ENCODE measurements at places on chromosomes 3 and 15. TPM values are rescaled to one million over a fixed set of nuclear protein-coding genes. Genes with fewer than 3 reads are reported as not detected.

GRCh38 chr3:105845488-105845887 lies 23.3 kb downstream of the CBLB start:
- no peaks in the 10 kb centered on the region for H3K27me3 ChIP-seq
- DNase-seq, result no peak
- no peak overlapping the region for H3K27ac ChIP-seq
- H3K4me3 ChIP-seq, result no peak overlapping the region
- H3K36me3 ChIP-seq, result no peaks in the 10 kb centered on the region

DNA sequence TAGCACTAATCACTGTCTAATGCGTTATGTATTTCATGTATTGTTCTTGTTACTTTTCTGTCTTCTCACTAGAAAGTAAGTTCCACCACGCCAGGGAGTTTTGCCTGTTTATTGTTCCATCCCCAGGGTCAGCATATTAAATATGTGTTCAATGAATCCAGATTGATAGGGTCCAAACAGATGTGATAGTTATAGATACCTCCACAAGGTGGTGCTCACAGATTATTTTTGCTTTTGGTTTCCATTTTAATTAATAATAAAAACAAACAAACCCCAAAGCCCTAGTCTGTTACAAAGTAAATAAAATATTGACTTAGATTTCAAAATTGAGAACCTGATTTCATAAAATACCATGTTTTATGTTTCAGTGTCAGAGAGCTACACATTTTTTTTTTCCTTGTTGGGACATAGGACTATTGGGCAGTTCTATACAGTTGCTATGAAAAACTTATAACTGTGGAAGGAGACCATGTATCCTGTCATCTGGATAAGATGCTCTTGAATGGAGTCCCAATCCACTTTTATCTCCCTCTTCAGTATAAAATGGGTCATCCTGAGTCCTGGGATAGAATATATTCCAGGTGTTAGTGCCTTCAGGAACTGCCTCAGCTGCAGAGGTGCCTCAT lies 12.4 kb downstream of the OTOL1 start:
- no peak for DNase-seq
- no peak overlapping the region for H3K27ac ChIP-seq
- H3K4me3 ChIP-seq, result no peak overlapping the region
- no peaks in the 10 kb centered on the region for H3K4me1 ChIP-seq

- H3K4me3 ChIP-seq, result no peak overlapping the region
- H3K27ac ChIP-seq, result no peak overlapping the region
- H3K36me3 ChIP-seq, result no peaks in the 10 kb centered on the region
- DNase-seq, result no peak
- peaks cover 14% of the 10 kb centered on the region for H3K4me1 ChIP-seq
- no peaks in the 10 kb centered on the region for H3K27me3 ChIP-seq
Observed at GRCh38 chr3:11513817-11514135, 129.9 kb downstream of the VGLL4 start.

The EXD1 gene
- polyA plus RNA-seq, result 0.17 TPM

DNA sequence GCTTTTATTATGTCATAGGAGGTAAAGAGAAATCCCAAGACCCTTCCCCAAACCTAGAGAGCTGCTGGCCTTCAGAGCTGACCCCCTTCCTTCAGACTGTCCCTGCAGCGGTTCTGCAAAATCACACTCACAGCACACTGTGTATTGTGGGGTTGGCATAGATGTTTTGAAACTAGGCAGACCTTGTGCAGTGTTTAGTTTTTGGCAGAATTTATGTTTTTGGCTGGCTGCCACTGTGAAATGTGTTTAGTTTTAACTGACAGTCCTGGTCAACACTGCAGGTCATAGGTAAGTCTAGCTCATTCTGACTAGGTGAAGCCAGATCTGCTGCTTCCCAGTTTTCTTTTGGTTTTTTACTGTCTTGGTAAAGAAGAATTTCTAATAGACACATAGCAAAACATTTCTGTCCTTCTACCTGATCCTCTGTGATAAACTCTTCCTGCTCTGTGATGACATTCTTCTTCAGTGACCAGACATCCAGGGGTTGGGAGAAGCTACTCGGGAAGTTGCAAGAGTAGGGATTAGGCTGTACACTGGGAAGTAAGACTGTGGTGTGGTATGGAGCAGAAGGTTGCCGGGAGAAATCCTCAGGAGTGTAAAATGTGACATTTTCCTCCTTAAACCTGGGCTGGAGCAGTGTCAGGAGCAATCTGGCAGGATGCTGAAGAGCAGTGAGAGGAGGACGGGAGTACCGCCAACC lies 209.6 kb upstream of the MCTP2 start:
- DNase-seq, result no peak
- no peaks in the 10 kb centered on the region for H3K36me3 ChIP-seq
- no peak overlapping the region for H3K4me3 ChIP-seq
- no peak overlapping the region for H3K27ac ChIP-seq
- H3K27me3 ChIP-seq, result peaks cover 2% of the 10 kb centered on the region

The CELSR3 gene
- 0.25 TPM for polyA plus RNA-seq

GRCh38 chr15:64425221-64425620 lies 35.2 kb upstream of the ZNF609 start:
- no peak overlapping the region for H3K4me3 ChIP-seq
- H3K27ac ChIP-seq, result no peak overlapping the region
- no peaks in the 10 kb centered on the region for H3K27me3 ChIP-seq
- DNase-seq, result no peak

DNA sequence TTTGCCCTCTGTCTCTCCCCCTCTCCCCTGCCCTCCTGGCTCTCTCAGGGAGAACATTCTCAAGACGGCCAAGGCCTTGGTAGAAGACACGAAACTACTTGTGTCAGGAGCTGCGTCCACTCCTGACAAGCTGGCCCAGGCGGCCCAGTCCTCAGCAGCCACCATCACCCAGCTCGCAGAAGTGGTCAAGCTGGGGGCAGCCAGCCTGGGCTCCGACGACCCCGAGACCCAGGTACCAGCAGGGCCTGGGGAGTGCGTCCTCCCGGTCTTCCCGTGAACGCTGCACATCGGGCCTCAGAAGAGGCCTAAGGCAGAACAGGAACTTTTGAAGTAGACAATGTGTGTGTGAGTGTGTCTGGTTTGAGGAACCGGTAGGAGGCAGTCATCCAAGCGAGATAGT lies 245.4 kb upstream of the TPM1 start:
- H3K4me1 ChIP-seq, result peaks cover 2% of the 10 kb centered on the region
- no peak overlapping the region for H3K27ac ChIP-seq
- H3K36me3 ChIP-seq, result peaks cover 4% of the 10 kb centered on the region
- no peak for DNase-seq
- H3K27me3 ChIP-seq, result no peaks in the 10 kb centered on the region

DNA sequence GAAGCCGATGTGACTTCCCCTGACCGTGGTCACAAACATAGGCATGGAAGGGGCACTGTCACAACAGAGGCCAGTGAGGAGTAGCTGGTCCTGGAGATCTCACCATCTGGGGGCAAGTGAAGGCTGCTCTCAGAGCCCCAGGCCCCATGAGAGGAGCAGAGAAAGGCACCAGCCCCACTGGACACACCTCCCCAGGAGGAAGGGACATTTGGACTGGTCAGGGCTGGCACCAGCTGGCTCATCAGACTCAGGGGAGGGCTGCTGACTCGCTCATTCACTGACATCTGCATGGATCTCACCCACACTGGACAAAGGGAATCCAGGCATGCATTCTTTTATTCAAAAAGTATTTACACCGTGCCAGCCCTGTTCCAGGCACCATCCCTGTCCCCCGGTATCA lies 26.8 kb downstream of the ESYT3 start:
- H3K27me3 ChIP-seq, result no peaks in the 10 kb centered on the region
- no peak overlapping the region for H3K4me3 ChIP-seq
- H3K4me1 ChIP-seq, result peaks cover 1% of the 10 kb centered on the region
- no peak overlapping the region for H3K27ac ChIP-seq

DNA sequence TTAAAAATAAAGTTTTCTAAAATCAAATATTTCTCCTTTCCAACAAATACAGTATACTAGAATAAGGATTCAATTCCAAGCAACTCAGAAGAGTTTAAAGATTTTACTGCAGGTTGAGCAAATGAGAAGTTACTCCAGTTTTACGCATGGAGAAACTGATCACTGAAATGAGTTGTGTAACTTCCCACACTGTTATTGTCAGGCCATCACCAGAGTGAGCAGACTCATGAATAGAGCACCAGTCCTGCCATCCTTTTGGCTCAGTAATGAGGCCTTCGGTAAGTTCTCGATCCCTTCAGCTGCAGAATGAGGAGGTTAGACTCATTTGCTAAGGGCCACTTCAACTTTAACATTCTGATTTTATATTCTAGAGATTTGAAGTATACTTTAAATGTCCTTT lies 48.1 kb downstream of the OSBPL10 start:
- H3K27ac ChIP-seq, result no peak overlapping the region
- DNase-seq, result no peak
- no peaks in the 10 kb centered on the region for H3K27me3 ChIP-seq
- peaks cover 26% of the 10 kb centered on the region for H3K4me1 ChIP-seq
- no peaks in the 10 kb centered on the region for H3K36me3 ChIP-seq
- H3K4me3 ChIP-seq, result no peak overlapping the region

DNA sequence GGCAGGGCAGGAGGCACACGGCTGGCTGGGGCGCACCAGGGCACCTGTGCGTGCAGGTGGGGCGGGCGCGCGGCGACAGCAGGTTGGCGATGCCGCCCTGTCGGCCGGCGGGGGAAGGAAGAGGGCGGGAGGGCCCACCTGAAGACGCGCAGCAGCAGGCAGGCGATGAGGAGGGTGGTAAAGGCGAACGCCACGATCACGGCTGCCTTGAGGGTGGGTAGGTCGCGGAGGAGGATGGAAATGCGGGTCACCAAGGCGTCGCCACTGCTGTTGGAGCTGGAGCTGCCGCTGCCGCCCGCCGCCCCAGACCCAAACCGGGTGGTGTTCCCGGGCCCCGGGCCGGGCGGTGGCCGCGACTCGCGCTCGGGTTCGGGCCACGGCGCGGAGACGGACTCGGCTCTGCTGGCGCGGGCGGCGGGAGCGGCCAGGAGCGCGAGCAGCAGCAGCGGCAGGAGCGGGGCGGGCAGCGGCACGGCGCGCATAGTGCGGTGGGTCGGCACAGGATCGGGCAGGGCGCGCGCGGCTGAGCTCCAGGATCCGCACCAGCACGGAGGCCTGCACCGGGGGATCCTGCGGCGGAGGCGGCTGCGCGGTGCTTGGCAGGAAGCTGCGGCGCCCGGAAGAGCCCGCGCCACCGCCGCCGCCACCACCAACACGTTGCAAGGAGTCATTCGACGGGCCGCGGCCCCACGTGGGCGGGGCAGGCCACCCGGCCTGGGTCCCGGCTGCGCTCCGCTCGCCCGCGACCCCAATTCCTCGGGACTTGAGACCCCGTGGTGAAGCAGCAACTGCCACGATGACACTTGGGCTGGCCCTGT lies at the start of gene FAM174B:
Gene FAM174B (minus strand): TSS at position 598 of the 818 bp plus-strand sequence.
- H3K27ac ChIP-seq, result no peak within 1 kb of the TSS
- no peak for DNase-seq
- peak within 1 kb of the TSS; percentile 16 for H3K4me3 ChIP-seq

GRCh38 chr3:19866751-19867347 lies 67.2 kb downstream of the EFHB start:
- no peaks in the 10 kb centered on the region for H3K27me3 ChIP-seq
- no peaks in the 10 kb centered on the region for H3K4me1 ChIP-seq
- DNase-seq, result no peak
- H3K27ac ChIP-seq, result no peak overlapping the region
- H3K36me3 ChIP-seq, result no peaks in the 10 kb centered on the region

- H3K27me3 ChIP-seq, result no peaks in the 10 kb centered on the region
- no peaks in the 10 kb centered on the region for H3K36me3 ChIP-seq
- H3K4me1 ChIP-seq, result no peaks in the 10 kb centered on the region
- no peak for DNase-seq
Observed at GRCh38 chr15:85702321-85703101, 92.2 kb downstream of the KLHL25 start.

DNA sequence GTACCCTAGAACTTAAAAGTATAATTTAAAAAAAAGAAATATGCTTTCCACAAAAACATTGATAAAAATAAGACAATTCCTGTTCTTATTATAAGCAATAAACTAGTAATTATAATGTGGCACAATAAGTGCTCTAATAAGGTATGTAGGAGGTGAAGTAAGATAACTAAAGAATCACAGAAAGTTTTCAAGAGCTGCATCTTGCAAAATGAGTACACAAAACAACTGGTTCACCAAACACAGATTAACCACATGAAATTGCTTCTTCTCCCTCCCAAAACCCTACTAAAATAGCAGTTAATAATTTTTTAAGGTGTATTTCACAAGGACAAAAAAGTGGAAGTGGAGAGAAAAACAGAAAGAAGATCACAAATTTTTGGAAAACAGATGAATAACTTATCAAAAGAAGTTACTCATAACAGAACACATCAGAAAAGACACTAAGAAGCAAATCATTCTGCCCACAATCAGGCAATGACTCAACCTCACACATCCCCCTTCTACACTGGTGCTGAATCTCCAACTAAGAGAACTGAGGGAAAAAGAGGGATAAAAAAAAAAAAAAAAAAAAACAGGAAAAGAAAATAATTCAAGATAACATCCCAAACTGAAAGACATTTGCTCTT lies 64.2 kb downstream of the TBC1D5 start:
- no peaks in the 10 kb centered on the region for H3K36me3 ChIP-seq
- H3K27me3 ChIP-seq, result no peaks in the 10 kb centered on the region
- H3K4me1 ChIP-seq, result peaks cover 7% of the 10 kb centered on the region
- no peak overlapping the region for H3K27ac ChIP-seq
- H3K4me3 ChIP-seq, result no peak overlapping the region
- DNase-seq, result peak; percentile 4

The CCDC39 gene
- not detected for polyA plus RNA-seq

- no peaks in the 10 kb centered on the region for H3K4me1 ChIP-seq
- no peak overlapping the region for H3K27ac ChIP-seq
- no peak for DNase-seq
- no peak overlapping the region for H3K4me3 ChIP-seq
- H3K36me3 ChIP-seq, result no peaks in the 10 kb centered on the region
Observed at GRCh38 chr3:82558081-82558480, 796.6 kb upstream of the GBE1 start.

GRCh38 chr3:129234441-129234840 lies 15.0 kb upstream of the COPG1 start:
- H3K27ac ChIP-seq, result no peak overlapping the region
- H3K36me3 ChIP-seq, result no peaks in the 10 kb centered on the region
- H3K4me3 ChIP-seq, result no peak overlapping the region
- DNase-seq, result no peak

- H3K27ac ChIP-seq, result no peak overlapping the region
- no peak for DNase-seq
- no peaks in the 10 kb centered on the region for H3K27me3 ChIP-seq
- H3K4me1 ChIP-seq, result no peaks in the 10 kb centered on the region
- H3K4me3 ChIP-seq, result no peak overlapping the region
Observed at GRCh38 chr3:137249311-137249940, 291.6 kb downstream of the IL20RB start.

The TM4SF18 gene
- polyA plus RNA-seq, result not detected

DNA sequence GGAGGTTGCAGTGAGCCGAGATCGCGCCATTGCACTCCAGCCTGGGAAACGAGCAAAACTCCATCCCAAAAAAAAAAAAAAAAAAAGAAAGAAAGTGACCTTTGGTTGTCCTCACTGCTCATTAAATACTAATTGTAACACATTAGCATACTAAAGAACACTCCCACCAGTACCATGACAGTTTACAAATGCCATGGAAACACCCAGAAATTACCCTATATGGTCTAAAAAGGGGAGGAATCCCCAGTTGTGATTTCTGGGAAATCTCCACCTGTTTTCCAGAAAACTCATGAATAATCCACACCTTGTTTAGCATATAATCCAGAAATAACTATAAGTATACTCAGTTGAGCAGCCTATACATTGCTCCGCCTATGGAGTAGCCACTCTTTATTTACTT lies 23.5 kb upstream of the INO80 start:
- no peaks in the 10 kb centered on the region for H3K27me3 ChIP-seq
- H3K4me1 ChIP-seq, result peaks cover 6% of the 10 kb centered on the region
- no peaks in the 10 kb centered on the region for H3K36me3 ChIP-seq
- H3K27ac ChIP-seq, result peak overlapping the region; percentile 43
- DNase-seq, result no peak

The IL5RA gene
- not detected for polyA plus RNA-seq

The LRRC31 gene
- not detected for polyA plus RNA-seq
